ENCODE measurements at places on chromosomes 2 and 18.

- no peak for DNase-seq
Observed at GRCh38 chr2:1967242-1968208, 223.2 kb upstream of the PXDN start.

GRCh38 chr18:499776-500631, 497 bp downstream of the COLEC12 start:
- peak; percentile 16 for DNase-seq

DNA sequence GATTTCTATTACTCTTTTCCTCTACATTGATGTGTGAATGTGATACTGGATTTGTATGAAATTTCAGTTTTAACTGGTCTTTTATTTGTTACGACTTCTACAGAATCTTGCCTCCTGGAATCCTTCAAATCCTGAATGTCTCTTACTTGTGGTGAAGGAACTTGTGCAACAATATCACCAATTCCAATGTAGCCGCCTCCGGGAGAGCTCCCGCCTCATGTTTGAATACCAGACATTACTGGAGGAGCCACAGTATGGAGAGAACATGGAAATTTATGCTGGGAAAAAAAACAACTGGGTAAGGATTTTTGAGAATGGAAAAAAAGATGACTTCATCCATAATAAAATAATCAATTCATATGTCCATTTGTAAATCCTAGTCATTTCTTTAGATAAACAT, 134.6 kb downstream of the BABAM2 start:
- DNase-seq = no peak

GRCh38 chr2:106037932-106038331, 156.2 kb downstream of the UXS1 start:
- DNase-seq = no peak

GRCh38 chr2:217970206-217970605, 32.6 kb downstream of the TNS1 start:
- DNase-seq = no peak

DNA sequence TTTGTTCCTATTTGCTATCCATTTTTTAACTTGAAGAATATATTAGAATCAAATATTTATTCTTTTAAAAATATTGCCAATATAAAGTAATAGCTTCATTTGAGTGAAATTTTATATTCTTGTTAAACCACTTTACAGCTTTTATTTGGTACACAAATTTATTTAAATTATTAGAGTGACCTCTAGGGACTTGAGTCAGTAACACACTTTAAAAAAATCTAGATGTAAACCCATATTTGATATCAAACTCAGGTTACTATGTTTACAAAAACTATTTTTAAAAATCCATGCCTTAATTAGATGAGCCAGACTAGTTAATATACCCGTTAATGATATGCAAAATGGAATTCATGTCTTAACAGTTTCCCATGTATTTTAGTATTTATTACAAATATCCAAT, 134.6 kb downstream of the MAP4K4 start:
- DNase-seq = no peak

- no peak for DNase-seq
Observed at GRCh38 chr2:203327582-203327900, 653 bp upstream of the ABI2 start.

DNA sequence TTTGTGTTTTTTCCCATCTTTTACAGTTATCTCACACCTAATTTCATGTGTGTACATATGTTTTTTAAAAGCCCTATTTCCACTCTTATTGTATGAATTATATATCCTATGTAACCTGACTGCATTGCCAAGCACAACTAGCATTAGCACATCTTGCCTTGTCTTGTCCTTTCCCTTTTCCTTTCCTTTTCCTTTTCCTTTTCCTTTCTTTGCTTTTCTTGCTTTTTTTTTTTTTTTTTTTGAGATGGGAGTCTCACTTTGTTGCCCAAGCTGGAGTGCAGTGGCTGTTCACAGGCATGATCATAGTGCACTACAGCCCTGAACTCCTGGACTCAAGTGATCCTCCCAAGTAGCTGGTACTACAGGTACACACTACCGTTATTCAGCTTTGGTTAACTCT, 172.7 kb upstream of the BOD1L2 start:
- no peak for DNase-seq

DNA sequence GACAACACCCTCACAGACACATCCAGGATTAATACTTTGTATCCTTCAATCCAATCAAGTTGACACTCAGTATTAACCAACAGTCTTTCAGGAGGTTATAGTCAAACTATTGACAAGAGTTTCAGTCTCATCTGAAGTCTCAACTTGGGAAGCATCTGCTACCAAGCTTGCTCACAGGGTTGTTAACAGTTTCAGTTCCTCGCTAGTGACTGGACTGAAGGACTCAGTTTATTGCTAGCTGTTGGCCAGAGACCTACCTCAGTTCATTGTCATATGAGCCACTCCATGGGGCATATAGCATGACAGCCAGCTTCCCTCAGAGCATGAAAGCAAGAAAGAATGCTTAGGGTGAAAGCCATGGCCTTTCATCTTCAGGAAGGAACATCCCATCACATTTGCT, 228.6 kb downstream of the EPHA4 start:
- no peak for DNase-seq

- DNase-seq = no peak
Observed at GRCh38 chr2:131037398-131038257, 55.6 kb downstream of the FAM168B start.

- no peak for DNase-seq
Observed at GRCh38 chr2:69628325-69629021, 15.1 kb downstream of the AAK1 start.

- DNase-seq = peak; percentile 63
Observed at GRCh38 chr2:70086278-70086837, 919 bp upstream of the PCBP1 start.

DNA sequence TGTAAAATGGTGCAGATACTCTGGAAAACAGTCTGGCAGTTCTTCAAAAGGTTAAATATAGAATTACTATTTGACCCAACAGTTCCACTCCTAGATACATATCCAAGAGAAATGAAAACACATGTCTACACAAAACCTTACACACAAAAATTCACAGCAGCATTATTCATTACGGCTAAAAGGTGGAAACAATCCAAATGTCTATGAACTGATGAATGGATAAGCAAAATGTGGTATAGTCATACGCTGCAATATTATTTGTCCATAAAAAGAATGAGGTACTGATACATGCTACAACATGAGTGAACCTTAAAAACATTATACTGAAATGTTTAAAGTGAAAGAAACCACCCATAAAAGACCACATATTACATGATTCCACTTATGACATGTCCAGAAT, 4.0 kb downstream of the CYP27C1 start:
- no peak for DNase-seq

GRCh38 chr2:198452327-198452726, 647.9 kb downstream of the PLCL1 start:
- DNase-seq = no peak

GRCh38 chr2:240506406-240507059, 51.3 kb downstream of the ANKMY1 start:
- DNase-seq = no peak

DNA sequence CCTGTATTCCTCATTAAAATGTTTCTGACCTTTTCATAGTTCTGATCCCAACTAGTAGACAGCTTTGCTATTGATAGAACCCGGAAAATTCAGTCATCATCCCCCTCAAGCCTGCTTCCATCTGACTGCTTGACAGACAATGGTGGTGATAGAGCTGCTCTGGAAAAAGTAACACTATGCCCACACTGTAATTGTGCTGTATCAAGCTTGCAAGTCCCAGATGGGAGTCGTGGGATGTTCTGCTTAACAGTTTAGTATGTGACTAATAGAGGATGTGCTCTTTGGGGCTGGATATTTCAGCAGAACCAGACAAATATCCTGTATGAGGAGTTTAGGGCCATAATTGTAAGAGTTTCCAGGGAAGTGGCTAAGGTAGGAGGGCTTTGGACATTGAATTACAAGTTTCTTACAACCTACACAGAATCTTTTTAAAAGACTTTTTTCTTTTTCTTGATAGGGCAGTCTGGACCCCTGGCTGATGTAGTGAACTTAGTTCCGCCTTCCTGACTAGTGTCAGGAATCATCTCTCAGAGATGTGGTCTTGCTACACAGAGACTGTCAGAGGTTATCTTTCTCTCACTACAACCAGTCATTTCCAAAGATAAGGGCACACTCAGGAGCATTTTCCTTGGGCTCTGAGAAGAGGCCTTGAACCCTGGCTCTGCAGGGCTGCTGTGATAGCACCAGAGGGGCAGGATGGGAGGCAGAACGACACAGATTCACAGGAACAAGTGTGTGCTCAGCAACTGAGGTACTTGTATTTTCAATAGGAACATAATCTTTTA, 158.0 kb upstream of the RBMS1 start:
- no peak for DNase-seq

DNA sequence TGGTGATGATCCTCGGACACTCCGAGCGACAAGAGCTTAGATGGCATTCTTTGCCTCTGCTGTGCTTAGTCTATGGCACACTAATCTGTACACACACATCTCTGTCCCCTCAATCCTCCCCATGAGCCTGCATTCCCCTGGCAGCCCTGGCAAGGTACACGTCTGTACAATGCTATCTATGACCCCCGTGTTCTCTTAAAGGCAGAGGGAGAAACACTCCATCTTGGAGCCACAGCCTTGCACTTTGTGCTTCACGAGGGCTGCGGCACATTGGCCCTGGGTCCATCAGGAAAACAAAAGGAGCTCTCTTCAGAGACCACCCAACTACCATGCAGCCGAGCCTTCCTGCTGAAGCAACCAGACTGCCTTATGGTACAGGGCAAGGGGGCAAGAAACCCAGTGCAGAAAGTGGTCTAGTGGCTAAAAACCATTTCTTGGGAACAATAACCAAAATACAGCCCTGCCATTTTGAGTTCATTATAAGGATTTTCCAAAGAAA, 42.5 kb downstream of the STEAP3 start:
- no peak for DNase-seq

All from kidney capillary endothelial cell (primary cell).